ENCODE measurements at places on chromosomes 7 and 10. TPM values are rescaled to one million over a fixed set of nuclear protein-coding genes. Genes with fewer than 3 reads are reported as not detected.

CLRN3 gene
- polyA plus RNA-seq = 0.10 TPM

IL6 gene
- polyA plus RNA-seq = 155 TPM

MALRD1 gene
- polyA plus RNA-seq = 2.6 TPM

PHYHIPL gene
- 0.02 TPM for polyA plus RNA-seq

NPY4R gene
- 0.07 TPM for polyA plus RNA-seq

VCL gene
- polyA plus RNA-seq = 48.8 TPM

ASB15 gene
- polyA plus RNA-seq = not detected

RELN gene
- 0.64 TPM for polyA plus RNA-seq

ATOH7 gene
- polyA plus RNA-seq = 0.08 TPM

LIPM gene
- not detected for polyA plus RNA-seq

STEAP1 gene
- 4.5 TPM for polyA plus RNA-seq

PLEKHS1 gene
- polyA plus RNA-seq = 9.3 TPM

HTR5A gene
- polyA plus RNA-seq = not detected

MEIG1 gene
- 1.5 TPM for polyA plus RNA-seq

METTL27 gene
- 3.9 TPM for polyA plus RNA-seq

TMEM26 gene
- 0.41 TPM for polyA plus RNA-seq

VAX1 gene
- not detected for polyA plus RNA-seq

OSBPL3 gene
- polyA plus RNA-seq = 9.3 TPM

CCL26 gene
- polyA plus RNA-seq = 2.2 TPM

LRIT1 gene
- not detected for polyA plus RNA-seq

PPIF gene
- polyA plus RNA-seq = 21.7 TPM

TLL2 gene
- polyA plus RNA-seq = 0.08 TPM

ASZ1 gene
- polyA plus RNA-seq = 0.05 TPM

PKD2L1 gene
- 1.5 TPM for polyA plus RNA-seq

INA gene
- 0.04 TPM for polyA plus RNA-seq

MYH16 gene
- polyA plus RNA-seq = 0.04 TPM

All from lung (tissue), 17 donors.